ENCODE measurements at places on chromosomes 2 and 18. TPM values are rescaled to one million over a fixed set of nuclear protein-coding genes. Genes with fewer than 3 reads are reported as not detected.

MCEE gene
- 12.0 TPM for total RNA-seq

- DNase-seq, result no peak
Measured at GRCh38 chr2:118527571-118527970, 319.9 kb downstream of the EN1 start.

DNA sequence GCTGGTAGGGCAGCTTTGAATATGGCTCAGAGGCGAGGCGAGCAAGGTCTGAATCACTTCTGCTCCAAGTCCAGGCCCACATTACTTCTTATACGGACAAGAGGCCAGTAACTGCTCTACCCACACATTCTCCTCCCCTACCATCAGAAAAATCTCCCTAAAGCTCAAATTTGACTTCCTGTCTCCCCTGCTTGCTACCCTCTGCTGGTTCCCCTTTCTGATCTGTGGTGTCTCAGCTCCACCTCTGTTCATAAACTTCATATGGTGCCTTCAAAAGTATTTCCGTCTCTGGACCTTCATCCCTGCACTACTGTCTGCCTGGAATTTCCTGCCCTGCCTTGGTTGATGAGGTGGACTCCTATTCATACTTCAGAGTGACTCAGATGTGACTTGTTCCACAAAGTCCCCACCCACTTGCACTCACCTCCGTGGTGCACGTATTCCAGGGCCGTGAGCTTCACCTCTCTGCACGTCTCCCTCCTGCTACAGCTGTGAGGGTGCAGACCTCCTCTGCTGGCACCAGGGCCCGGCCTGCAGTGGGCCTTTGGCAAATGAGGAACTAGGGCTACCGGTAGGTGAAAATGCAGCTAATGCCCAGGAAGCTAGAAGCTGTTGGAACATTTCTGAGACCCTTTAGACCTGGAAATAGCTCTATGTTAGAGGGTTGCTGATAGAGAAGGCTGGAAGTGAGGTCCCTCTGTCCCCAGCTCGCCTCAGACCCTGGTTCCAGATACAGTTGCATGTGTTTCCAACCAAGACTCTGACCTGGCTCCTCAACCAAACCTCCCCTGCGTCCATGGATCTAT lies 24.6 kb upstream of the KCMF1 start:
- no peak for DNase-seq

DNA sequence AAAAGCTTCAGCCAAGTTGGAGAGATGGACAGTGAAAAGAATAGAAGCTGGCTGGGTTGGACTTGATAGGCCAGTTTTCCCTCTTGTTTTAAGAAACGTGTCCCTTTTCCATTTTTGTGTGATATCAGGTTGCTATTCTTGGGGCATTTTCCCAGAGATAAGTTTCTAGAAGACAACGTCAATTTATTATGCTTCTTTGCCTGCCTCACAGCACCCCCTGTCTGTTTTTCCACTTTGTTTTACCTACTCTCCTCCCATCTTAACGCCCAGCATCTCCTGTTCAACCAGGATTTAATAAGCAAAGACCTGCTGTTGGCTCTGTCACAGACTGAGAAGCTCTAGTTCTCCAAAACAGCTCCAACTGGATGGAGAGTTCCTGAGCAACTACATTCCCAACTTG lies 317.8 kb upstream of the ZNF521 start:
- DNase-seq, result no peak

- no peak for DNase-seq
Measured at GRCh38 chr18:26181343-26181826, 44.9 kb upstream of the TAF4B start.

DNA sequence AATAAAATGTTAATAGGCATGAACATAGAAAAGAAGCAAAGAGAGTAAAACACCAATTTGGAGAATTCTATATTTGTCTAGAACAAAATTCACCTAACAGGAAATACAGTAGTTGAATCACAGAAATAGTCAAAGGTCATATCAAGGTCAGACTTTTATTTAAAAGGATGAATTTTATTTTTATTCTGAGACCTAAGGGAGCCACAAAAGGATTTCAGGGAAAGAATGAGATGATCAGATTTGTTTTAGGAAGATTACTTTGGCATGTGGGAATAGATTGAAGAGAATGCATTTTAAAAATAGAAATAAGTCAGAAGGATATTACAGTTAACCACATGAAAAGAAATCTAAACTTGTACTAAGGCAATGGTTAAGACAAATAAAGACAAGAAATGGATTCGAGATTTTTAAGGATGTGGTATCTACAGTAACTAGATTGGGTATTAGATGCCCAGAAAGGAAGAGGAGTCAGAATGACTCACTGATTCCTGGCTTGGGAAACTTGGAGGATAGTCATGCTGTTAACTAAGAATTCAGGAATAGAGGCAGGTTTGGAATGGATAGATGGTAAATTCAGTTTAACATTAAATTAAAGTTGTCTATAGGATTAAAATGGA lies 56.0 kb downstream of the METTL4 start:
- no peak for DNase-seq
